GM12865 (cell line): ENCODE measurements at places on chromosomes 1 and 21.
A peak's percentile ranks its signal among the peaks of the same experiment; 100 is the strongest.

DNA sequence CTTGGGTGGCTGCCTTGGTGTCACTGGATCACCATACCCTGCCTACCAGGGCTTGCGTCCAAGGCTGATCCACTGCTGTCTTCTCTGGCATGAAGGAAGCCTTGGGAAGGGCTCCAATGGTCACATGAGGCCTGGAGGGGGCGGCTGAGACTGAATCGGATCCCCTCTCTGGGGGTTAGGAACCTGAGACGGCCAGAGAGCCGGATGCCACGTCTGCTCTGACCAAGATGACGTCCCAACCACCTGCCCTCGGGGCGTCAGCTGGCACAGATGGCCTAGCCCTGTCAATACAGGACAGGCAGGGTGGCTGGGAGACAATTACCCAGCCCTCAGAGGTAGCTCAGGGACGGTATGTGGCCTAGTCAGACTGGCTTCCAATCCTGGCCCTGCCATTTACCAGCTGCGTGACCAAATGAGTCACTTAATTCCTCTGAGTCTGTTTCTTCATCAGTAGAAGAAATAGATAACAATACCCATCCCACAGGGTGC lies 5.4 kb downstream of the TRIM62 start:
- DNase-seq: no peak

DNA sequence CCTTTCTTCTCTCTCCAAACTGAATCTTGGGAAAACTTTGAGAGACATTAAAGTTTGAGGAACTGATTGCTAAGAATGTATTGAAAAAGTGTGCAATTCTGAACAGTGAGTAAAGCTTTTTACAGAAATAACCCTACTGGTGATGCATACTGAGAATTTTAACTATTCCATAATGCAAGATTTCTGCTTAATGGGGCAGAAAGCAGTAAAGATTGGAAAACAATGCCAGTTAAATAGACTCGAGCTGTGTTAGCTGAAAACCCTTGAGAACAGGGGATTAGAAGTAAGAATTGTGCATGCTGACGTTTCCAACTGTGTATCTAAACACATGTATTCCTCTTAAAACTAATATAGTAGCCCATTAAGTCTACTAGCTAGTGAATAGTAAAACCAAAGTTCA lies 1500.2 kb upstream of the PRMT6 start:
- DNase-seq: no peak

- DNase-seq: no peak
Measured at GRCh38 chr21:16502273-16502672, 772.5 kb downstream of the USP25 start.

DNA sequence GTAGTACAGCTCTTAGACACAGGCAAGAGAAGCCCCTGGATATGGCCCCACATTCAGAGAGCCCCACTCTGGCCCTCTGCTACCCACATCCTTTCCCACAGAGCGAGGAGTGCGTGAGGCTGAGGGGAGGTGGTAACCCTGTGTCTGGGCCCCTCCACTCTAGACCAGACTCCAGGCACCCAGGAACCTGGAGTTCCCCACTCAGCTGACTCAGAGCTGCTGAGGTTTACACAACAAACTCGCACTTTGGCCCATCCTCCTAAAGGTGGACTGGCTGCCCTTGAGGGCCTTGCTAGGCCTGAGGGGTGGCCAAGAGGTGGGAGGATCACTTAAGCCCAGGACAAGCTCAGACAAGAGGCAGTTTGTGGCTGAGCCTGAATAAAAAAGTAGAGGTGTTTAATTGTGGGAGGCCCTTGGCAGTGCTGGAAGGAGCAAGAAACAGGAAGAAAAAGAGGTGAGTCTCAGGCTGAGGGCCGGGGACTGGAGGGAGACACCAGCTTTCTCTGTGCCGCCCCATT lies 10.7 kb downstream of the MR1 start:
- DNase-seq: peak; percentile 71

- DNase-seq: no peak
Measured at GRCh38 chr1:200850554-200850953, 22.2 kb upstream of the GPR25 start.

DNA sequence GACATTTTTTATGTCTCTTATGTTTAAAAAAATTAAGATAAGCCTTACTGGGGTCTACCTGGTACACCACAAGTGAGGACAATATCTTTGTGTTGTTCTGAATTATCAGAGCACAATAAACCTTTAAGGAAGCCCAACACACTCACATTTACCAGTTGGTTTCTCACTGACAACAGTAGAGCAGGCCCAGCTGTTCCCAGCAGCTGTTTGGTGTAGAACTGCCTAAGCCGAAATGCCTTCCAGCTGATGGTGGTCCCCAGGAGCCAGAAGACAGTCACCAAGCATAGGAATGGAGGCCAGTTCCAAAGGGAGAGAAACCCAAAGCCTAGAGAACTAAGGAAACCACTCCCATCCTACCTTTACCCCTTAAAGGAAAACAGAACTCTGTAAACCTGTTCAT lies 428.6 kb upstream of the CAMK1G start:
- DNase-seq: no peak

- no peak for DNase-seq
Measured at GRCh38 chr1:2258122-2258681, 30.1 kb downstream of the SKI start.

DNA sequence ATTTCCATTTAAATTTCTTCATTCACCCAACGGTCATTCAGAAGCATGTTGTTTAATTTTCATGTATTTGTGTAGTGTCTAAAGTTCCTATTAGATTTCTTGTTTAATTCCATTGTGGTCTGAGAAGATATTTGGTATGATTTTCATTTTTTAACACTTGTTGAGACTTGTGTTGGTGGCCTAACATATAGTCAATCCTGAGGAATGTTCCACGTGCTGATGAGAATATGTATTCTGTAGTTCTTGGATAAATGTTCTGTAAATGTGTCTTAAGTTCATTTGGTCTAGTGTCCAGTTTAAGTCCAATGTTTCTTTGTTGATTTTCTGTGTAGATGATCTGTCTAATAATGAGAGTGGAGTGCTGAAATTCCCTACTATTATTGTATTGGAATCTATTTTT lies 22.7 kb upstream of the LCE5A start:
- DNase-seq: no peak

DNA sequence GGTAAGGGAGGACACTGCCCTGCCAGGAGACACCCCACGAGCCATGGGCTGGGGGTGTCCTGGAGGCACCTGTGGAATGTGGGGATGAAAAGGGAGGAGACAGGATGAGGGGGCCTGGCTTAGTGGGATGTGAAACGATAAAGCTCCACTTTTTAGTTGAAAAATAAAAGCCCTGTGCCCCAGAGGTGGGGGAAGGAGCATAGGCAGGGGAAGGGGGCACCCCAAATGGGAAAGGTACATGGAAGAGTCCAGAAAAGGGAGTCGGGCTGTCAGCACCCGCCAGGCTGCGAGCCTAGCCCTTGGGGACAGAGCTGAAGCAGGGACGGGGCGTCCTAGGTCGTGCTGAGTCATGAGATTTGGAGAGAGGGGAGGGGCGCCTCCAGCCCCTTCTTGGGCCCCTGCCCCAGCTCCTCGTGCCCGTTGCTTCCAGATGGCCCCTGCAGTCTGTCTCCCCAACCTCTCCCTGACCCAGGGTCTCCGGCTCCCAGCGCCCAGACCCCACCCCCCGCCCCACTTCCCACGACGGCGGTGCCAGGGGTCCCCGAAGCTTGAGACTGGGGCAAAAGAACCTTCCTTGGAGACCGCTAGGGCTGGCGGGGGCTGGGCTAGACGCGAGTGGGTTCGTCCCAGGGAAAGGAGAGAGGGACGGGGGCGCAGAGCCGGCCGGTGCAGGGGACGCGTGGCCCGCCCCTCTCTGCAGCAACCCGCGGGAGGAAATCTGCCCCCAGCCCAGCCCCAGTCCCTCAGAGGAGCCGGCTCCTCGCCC lies 795 bp downstream of the SYT2 start:
- no peak for DNase-seq

DNA sequence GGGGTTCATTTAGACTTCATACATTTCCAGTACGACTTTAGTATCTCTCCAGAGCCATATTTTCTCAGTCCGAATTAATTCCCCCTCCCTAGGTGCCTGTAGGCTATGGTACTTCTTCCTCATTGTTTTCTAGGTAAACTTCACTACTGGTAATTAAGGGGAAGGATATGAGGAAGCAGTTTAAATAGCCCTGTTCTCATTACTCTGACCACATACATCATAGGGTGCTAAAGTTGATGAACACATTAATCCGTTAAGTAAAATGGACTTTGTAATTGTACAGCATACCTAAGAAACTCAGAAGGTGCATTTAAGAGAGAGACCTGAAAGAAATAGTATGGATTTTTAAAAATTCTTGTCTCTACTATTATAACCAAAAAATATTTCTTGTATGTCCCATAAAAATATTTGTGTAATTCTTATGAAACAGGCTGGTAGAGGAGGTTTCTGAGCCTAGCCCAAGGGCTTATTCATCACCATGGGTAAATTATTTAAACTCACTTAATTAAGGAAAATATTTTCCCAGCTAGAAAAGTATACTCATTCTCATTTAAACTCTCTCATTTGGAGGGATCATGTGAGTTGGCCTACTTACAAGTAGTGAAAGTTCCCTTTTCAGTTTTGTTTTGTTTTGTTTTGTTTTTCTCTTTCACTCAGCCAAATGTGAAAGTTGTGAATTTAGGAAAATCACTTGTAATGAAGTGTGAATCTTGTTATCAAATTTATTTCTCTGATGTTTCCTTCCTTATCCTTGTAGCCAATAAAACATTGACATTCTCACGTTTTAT lies 2.0 kb downstream of the PRMT6 start:
- peak; percentile 18 for DNase-seq

DNA sequence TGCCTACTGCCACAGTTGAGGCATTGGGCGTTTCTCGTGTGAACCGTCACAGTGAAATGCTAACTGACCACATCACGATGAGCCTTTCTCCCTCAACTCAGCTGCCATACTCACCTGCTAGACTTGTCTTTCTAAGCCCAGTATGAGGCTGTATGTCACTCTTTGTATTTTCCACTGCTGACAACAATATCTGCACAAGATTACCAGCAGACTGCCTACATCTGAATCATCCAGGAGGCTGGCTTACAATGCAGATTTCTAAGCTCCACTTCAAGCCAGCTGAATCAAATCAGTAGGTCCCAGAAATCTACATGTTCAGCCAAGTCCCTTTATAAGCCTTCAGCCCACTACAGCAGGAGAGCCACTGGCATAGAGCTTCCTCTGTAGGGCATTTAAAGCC lies 355.0 kb upstream of the DUSP10 start:
- no peak for DNase-seq

DNA sequence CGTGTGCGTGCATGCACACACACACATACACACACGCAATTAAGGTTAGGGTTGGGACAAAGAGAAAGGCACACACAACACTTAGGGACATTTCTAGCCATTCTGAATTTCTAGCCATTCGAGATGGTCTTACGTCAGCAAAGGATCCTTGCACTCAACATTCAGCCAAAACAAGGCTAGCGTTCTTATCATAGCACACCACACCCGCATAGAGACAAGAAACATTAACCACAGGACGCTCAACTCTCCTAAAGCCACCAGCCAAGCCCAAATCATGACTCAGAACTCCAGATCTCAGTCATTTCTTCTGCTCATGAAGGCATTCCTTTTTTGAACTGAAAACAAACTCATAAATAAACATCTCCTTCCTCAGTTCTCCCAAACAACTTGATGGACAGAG lies 106.8 kb downstream of the LMO4 start:
- peak; percentile 68 for DNase-seq

- peak; percentile 32 for DNase-seq
Measured at GRCh38 chr1:211738691-211739301, 63.4 kb upstream of the NEK2 start.

- peak; percentile 20 for DNase-seq
Measured at GRCh38 chr21:42319376-42319775, 4.2 kb upstream of the TFF3 start.

- no peak for DNase-seq
Measured at GRCh38 chr1:50846224-50846839, 113.7 kb downstream of the FAF1 start.

- DNase-seq: peak; percentile 52
Measured at GRCh38 chr1:45518910-45519309, 2.8 kb downstream of the PRDX1 start.

GRCh38 chr21:42456457-42456856 lies 39.6 kb downstream of the RSPH1 start:
- peak; percentile 46 for DNase-seq

DNA sequence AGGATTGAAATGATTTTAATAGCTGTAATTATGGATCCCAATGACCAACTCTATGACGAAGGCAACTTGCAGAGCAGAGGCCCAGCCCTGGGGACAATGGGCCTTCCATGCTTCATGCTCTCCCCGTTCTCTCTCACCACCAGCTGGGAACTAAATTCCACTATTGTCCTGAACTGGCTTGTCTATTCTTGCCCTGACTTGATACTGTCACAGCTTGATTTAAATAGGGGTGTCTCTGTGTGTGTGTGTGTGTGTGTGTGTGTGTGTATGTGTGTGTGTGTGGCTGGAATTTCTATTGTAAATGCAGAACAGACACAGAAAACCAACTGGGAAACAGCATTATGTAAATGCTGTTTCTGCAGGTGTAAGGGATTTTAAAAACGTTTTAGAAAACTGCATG lies 57.0 kb downstream of the SLC22A15 start:
- DNase-seq: no peak

- DNase-seq: no peak
Measured at GRCh38 chr1:209328196-209328595, 255.3 kb upstream of the CAMK1G start.

- no peak for DNase-seq
Measured at GRCh38 chr1:58538821-58539220, 7.7 kb downstream of the OMA1 start.

DNA sequence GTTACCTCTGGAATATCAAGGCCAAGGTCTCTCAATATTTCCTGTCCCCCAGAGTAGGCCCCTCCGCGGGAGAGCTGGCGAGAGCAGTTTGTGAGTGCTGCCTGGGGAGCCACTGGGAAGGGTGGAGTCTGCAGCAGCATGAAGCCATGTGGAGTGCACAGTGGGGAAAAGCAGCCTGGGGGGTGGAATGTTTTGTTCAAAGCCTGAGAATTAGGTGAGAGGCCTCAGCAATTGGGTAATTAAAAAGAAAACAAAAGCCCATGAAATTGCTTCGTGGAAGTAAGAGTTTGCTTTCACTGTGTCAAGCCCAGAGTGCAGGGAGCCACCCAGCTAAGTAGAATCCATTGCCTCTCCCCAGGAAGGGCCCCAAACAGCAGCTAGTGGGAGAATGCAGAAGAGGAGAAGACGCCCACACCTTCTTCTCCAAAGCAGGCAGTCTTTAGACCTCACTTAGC lies 30.2 kb upstream of the DISC1 start:
- DNase-seq: no peak

GRCh38 chr1:163876546-163876945 lies 554.8 kb downstream of the NUF2 start:
- DNase-seq: no peak
